Omental fat pad (tissue), 4 donors: ENCODE measurements at places on chromosomes 16 and 17.

GRCh38 chr17:7462474-7463371 lies 16.7 kb downstream of the ZBTB4 start:
- DNase-seq: no peak

- DNase-seq: no peak
Measured at GRCh38 chr17:2421315-2422147, 20.7 kb upstream of the MNT start.

DNA sequence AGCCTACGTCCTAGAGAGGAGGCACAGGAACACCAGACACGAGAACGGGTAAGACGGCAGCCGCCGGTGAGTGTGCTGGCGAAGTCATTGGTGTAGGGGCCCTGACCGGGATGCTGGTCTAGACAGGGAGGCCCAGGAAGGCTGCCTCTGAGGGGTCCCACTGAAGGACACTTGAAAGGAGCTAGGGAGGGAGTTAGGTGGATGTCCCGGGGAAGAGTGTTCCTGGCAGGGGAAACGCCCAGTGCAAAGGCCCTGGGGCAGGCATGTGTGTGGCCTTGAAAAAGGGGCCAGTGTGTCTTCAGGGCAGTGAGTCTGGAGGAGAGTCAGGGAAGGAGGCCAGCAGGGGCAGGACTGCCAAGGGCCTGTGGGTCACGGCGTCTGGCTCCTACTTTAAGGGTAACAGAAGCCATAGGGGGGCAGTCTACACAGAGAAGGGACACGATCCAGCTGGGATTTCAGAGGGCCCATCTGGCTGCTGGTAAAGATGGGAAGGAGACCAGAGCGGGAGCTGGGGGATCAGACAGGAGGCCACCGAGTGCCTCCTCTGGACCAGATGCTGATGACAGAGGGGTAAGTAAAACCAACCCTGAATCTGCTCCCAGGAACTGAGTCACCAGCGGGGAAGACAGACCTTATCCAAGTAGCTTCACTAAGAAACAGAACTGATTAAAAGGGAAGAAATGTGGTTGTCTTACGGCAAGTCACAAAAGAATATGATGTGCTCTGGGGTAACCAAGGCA lies 115.9 kb downstream of the LITAF start:
- DNase-seq: no peak

GRCh38 chr16:281660-282255 lies 1.2 kb upstream of the PDIA2 start:
- DNase-seq: no peak

- DNase-seq: no peak
Measured at GRCh38 chr16:86150641-86151238, 251.8 kb downstream of the IRF8 start.
